ENCODE measurements at places on chromosomes 7 and 10. TPM values are rescaled to one million over a fixed set of nuclear protein-coding genes. Genes with fewer than 3 reads are reported as not detected.

Gene CFAP46
- 0.92 TPM for total RNA-seq

Gene INHBA
- 601 TPM for total RNA-seq

Gene PAPSS2
- total RNA-seq: 61.5 TPM

Gene SORCS3
- total RNA-seq: not detected

Gene MPP7
- total RNA-seq: 20.1 TPM

Gene ANXA7
- 102 TPM for total RNA-seq

Gene PLXNA4
- total RNA-seq: 13.0 TPM

Gene TMEM273
- total RNA-seq: not detected

Gene ATP5MK
- total RNA-seq: 297 TPM

Gene OR2A42
- 0.12 TPM for total RNA-seq

GRCh38 chr7:11373546-11374142, 400.0 kb downstream of the PHF14 start:
- no peaks in the 10 kb centered on the region for H3K4me1 ChIP-seq
- DNase-seq: no peak
- peaks cover 11% of the 10 kb centered on the region for H3K27me3 ChIP-seq
- no peaks in the 10 kb centered on the region for H3K36me3 ChIP-seq
- no peak overlapping the region for H3K27ac ChIP-seq

DNA sequence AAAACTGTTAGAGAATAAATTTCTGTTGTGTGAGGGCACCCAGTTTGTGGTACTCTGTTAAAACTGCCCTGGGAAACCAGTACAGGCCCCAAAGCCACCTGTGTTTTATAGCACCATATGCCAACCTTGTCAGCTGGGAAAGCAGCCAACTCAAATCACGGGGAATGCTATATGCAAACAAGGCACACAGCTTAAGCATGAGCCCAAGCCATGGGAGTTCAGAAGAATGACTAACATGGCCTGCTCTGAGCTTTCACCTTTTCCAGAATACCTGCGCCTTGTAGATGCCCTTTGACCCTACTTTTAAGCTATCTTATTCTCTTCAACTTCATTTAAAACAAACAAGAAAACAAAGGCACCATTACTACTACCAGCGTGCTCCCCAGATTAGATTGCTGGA, 5.5 kb upstream of the SLC25A13 start:
- H3K27me3 ChIP-seq: no peaks in the 10 kb centered on the region
- H3K27ac ChIP-seq: no peak overlapping the region
- H3K36me3 ChIP-seq: no peaks in the 10 kb centered on the region
- no peak overlapping the region for H3K4me3 ChIP-seq

DNA sequence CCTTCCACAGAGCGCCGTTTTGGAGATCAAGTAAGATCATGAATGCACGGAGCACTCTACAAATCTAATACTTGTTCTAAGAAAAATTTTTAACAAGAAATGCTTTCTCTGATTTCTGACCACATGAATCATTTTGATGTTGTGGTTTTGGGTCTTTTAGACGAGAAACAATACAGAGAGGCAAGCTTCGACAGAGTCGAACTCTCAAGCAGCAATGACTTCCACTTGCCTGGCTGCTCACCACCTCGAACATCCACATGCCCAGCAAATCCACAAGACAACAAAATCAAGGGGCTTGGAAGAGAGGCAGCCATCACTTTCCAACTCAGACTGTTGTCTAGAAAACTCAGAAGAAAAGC, 69.4 kb upstream of the GSDME start:
- no peaks in the 10 kb centered on the region for H3K27me3 ChIP-seq
- H3K4me1 ChIP-seq: peaks cover 36% of the 10 kb centered on the region
- H3K4me3 ChIP-seq: no peak overlapping the region
- H3K27ac ChIP-seq: peak overlapping the region; percentile 37
- no peak for DNase-seq

GRCh38 chr10:110681023-110681681, 37.0 kb downstream of the RBM20 start:
- H3K4me3 ChIP-seq: no peak overlapping the region
- H3K36me3 ChIP-seq: no peaks in the 10 kb centered on the region

- no peak overlapping the region for H3K27ac ChIP-seq
- H3K27me3 ChIP-seq: no peaks in the 10 kb centered on the region
- no peak for DNase-seq
- no peaks in the 10 kb centered on the region for H3K36me3 ChIP-seq
- H3K4me1 ChIP-seq: no peaks in the 10 kb centered on the region
Observed at GRCh38 chr10:121069061-121069850, 218.1 kb downstream of the WDR11 start.

GRCh38 chr10:21100871-21101514, 203.9 kb upstream of the NEBL start:
- H3K27ac ChIP-seq: peak overlapping the region; percentile 73
- no peaks in the 10 kb centered on the region for H3K27me3 ChIP-seq
- DNase-seq: no peak
- H3K4me3 ChIP-seq: no peak overlapping the region
- peaks cover 19% of the 10 kb centered on the region for H3K4me1 ChIP-seq

GRCh38 chr10:62492012-62492869, 118.1 kb downstream of the ZNF365 start:
- H3K4me1 ChIP-seq: peaks cover 10% of the 10 kb centered on the region
- DNase-seq: no peak
- H3K36me3 ChIP-seq: no peaks in the 10 kb centered on the region
- H3K27me3 ChIP-seq: no peaks in the 10 kb centered on the region
- H3K4me3 ChIP-seq: no peak overlapping the region

GRCh38 chr7:83796760-83797159, 147.8 kb upstream of the SEMA3E start:
- DNase-seq: no peak
- H3K36me3 ChIP-seq: no peaks in the 10 kb centered on the region
- H3K4me3 ChIP-seq: no peak overlapping the region

DNA sequence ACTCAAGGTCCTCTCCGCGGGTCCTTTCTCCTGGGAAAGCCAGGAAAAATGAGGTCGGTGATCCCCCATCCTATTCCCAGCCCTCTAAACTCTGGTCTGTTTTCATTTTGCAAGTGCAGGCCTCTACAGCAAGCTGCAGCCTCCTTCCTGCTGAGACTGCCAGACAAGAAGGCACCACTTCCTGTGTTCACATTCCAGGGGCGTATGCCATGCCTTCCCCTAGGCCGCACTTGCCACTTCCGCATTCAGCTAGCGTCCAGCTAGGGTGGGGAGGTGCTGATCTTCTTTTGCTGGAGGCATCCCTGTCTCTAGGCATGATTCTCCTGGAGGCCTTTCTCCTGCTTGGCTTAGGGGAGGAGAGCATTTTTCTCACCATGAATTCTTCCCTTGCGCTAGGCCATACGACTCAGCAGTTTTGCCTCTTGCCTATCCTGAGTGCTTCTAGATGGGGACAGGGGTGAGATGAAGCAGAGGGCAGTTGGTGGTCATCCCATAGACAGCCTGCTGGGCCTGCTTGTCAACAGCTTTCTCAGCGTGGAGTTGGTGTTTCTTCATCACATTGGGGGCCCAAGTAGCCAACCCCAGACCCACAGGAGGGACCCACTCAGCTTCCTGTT, 328.9 kb downstream of the RPS24 start:
- no peak overlapping the region for H3K4me3 ChIP-seq
- DNase-seq: no peak
- H3K4me1 ChIP-seq: peaks cover 11% of the 10 kb centered on the region
- H3K36me3 ChIP-seq: no peaks in the 10 kb centered on the region
- peak overlapping the region; percentile 57 for H3K27ac ChIP-seq

GRCh38 chr7:81669476-81670105, 100.3 kb downstream of the HGF start:
- peaks cover 2% of the 10 kb centered on the region for H3K36me3 ChIP-seq
- no peaks in the 10 kb centered on the region for H3K27me3 ChIP-seq
- H3K4me1 ChIP-seq: peaks cover 36% of the 10 kb centered on the region
- H3K27ac ChIP-seq: no peak overlapping the region
- no peak overlapping the region for H3K4me3 ChIP-seq

DNA sequence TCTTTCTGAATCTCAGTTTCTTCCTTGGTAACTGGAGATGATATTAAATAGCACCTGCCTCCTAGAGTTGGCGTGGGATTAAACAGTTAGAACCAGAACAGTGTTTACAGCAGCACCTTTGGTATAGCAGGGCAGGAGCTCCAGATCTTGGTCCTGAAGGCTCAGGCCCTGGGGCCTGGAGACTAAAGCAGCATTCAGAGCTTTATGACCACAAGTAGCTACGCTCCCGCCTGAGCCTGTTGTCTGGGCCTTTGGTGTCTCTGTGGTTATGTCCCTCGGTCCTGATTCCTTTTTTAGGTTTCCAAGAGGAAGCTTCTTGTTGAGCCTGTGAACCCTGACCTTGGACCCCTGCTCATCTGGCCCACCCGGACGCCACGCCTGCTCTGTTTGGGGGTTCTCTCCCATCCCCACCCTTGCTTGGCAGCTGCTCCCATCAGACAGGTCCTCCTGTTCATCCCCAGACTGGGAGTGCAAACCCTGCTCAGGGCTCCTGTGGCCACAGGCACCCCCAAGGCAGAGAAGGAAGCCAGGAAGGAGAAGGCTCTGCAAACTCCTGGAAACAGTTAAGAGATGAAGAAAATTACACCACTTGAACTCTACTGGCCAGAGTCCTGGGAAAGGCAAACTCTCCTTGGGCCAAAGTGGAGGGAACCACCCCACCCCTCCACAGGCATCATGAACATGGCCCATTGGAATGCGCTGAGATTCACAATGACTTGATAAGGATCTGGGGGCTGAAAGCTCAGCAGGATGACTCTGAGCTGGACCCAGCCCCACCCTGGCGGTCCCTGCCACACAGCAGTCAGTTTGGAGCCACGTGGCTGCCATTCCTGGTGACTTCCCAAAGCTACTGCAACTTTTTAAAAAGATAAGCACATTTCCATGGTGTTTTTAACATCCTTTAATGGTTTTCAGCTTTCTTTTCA, 50.1 kb upstream of the TMEM72 start:
- H3K4me1 ChIP-seq: peaks cover 33% of the 10 kb centered on the region
- H3K27ac ChIP-seq: peak overlapping the region; percentile 59
- no peak overlapping the region for H3K4me3 ChIP-seq
- no peaks in the 10 kb centered on the region for H3K36me3 ChIP-seq

DNA sequence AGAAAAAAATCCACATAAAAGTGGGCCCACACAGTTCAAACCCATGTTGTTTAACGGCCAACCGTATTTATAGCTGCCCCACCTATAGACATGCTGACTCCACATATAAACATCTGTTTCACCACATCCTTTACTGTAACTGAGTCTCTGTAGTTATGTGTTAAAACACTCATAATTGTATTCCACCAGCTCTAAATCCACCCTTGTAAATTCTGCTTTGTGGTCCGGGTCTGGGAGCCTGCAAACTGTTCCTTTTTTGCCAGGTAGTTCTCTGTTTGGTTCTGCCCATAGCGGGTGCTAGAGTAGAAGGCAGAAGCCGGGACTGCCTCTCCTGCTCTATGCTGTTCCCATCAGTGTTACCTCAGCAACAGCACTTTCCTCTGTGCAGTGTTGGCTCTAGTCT, 20.2 kb upstream of the FHIP2A start:
- H3K36me3 ChIP-seq: peaks cover 11% of the 10 kb centered on the region
- no peaks in the 10 kb centered on the region for H3K4me1 ChIP-seq
- no peak for DNase-seq

GRCh38 chr7:95578299-95578855, 17.9 kb downstream of the PDK4 start:
- H3K27me3 ChIP-seq: no peaks in the 10 kb centered on the region
- peaks cover 13% of the 10 kb centered on the region for H3K4me1 ChIP-seq
- no peak overlapping the region for H3K27ac ChIP-seq
- DNase-seq: no peak

GRCh38 chr10:57624066-57624465, 643.6 kb downstream of the IPMK start:
- no peaks in the 10 kb centered on the region for H3K36me3 ChIP-seq
- H3K4me1 ChIP-seq: no peaks in the 10 kb centered on the region
- H3K27me3 ChIP-seq: peaks cover 16% of the 10 kb centered on the region
- DNase-seq: no peak

- H3K4me3 ChIP-seq: no peak overlapping the region
- peaks cover 2% of the 10 kb centered on the region for H3K36me3 ChIP-seq
- no peak for DNase-seq
- H3K27ac ChIP-seq: no peak overlapping the region
- no peaks in the 10 kb centered on the region for H3K4me1 ChIP-seq
- peaks cover 25% of the 10 kb centered on the region for H3K27me3 ChIP-seq
Observed at GRCh38 chr10:100129424-100129823, 47.8 kb upstream of the CPN1 start.

- no peaks in the 10 kb centered on the region for H3K36me3 ChIP-seq
- no peaks in the 10 kb centered on the region for H3K4me1 ChIP-seq
- no peak overlapping the region for H3K4me3 ChIP-seq
- H3K27ac ChIP-seq: no peak overlapping the region
- no peaks in the 10 kb centered on the region for H3K27me3 ChIP-seq
Observed at GRCh38 chr10:107924458-107924857, 760.0 kb upstream of the SORCS1 start.

Measured in chondrocyte (in vitro differentiated cells).